ENCODE measurements at places on chromosomes 7 and 10.

DNA sequence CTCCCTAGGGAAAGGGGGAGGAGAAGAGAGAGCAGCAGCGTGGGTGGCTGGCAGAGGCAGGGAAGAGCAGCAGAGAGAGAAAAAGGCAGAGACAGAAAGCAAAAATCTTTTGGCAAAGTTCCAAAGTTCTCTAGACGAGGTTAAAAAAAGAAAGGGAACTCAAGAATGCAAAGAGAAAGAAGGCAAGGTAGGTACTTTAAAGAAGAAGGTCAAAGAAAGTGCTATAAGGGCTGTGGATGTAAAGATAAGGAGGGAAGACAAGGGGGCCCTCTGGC is 20.2 kb upstream of the OPTN start:
- DNase-seq, result no peak

DNA sequence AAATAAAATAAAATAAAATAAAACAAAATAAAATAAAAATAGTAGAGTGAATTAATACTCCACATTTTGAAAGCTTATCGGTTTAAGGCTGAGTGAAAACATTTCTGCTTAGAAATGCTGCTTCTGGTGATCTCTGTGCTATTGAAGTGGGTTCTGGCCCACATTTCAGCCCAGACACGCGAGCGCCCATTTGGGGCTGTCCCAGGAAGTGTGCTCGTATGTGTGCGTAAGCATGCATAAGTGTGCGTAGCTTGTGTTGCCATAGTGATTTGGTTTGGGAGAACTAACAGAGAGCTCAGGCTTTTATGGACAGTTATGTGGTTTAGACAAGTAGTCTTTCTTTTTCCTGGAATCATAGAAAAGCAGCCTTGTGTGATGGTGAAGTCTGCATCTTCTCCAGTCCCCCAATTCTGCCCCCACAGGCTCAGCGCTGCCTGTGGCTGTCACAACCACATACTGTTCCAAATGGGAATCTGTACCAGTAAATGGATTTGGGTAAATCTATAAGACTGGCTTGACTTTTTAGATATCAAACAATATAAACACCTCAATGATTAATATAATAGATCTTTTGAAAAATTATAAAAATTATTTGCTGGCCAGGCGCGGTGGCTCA is 29.8 kb upstream of the PURB start:
- DNase-seq, result peak; percentile 22

DNA sequence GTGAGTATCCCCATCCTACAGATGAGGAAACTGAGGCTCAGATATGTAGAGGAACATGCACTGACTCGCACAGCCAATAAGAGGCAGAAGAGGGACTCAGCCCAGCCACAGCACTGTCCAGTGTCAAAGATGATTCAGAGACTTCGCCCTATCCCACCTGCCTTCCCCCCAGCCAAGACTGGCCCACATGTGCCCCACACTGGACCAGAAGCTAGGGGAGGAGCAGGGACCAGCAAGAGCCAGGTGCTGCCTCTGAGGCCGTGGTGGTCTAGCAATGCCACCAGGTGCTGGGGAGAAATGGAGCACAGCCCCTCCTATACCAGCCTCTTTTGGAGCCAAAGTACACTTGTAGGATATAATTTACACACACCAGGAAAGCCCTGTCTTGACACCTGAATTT is 22.3 kb downstream of the GRID1 start:
- no peak for DNase-seq

DNA sequence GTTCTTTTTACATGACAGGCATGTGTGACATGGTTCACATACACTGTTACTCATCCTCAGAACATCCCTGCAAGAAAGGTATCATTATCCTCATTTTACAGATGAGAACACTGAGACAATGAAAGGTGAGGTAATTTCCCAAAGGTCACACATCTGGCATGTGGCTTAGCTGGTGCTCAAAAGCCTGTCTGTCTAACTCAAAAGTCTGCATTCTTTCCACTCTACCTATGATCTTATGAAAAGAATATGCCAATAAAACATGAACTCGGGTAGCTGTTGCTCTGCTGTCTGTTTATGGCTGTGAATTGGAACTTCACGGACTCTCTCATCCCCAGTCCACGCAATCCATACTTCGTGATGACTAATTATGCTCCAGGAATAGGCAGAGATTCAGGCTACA is 79.0 kb upstream of the ODAD2 start:
- DNase-seq, result no peak

Measured in tongue (tissue), 3 donors.